A375 (cell line): ENCODE measurements at places on chromosomes 7 and 10. TPM values are rescaled to one million over a fixed set of nuclear protein-coding genes. Genes with fewer than 3 reads are reported as not detected.

Gene C1GALT1
- 35.2 and 46.3 TPM in 2 replicates for total RNA-seq

Gene ARMC10
- total RNA-seq, result 28.5 and 31.9 TPM in 2 replicates

Gene PCLO
- 5.9 and 6.8 TPM in 2 replicates for total RNA-seq

Gene CALML5
- not detected in 2 replicates for total RNA-seq

Gene NODAL
- total RNA-seq, result not detected in 2 replicates

Gene GLI3
- total RNA-seq, result 4.0 and 5.5 TPM in 2 replicates

Gene SORBS1
- 3.1 and 4.6 TPM in 2 replicates for total RNA-seq

Gene ITGA8
- 0.03 TPM in 1 of 2 replicates, not detected in the other for total RNA-seq

Gene LRRD1
- 0.15 and 0.48 TPM in 2 replicates for total RNA-seq

Gene LRRN3
- total RNA-seq, result not detected in 2 replicates

Gene IRF5
- total RNA-seq, result 1.4 and 2.6 TPM in 2 replicates

Gene IPMK
- total RNA-seq, result 1.8 and 1.9 TPM in 2 replicates

Gene VAX1
- 0.41 and 0.61 TPM in 2 replicates for total RNA-seq

Gene ERVW-1
- not detected in 2 replicates for total RNA-seq

Gene COL28A1
- 0.03 TPM in 1 of 2 replicates, not detected in the other for total RNA-seq

Gene RABGEF1
- 20.5 and 22.5 TPM in 2 replicates for total RNA-seq

Gene CYP2C8
- not detected in 2 replicates for total RNA-seq

Gene ANKRD30A
- total RNA-seq, result 4.6 and 7.1 TPM in 2 replicates
